HFFc6 (cell line): ENCODE measurements at places on chromosomes 16 and 17. TPM values are rescaled to one million over a fixed set of nuclear protein-coding genes. Genes with fewer than 3 reads are reported as not detected.
A peak's percentile ranks its signal among the peaks of the same experiment; 100 is the strongest.

Gene ALOXE3
- total RNA-seq: 0.18 to 0.30 TPM in 2 of 3 replicates, not detected in the other

Gene ARHGDIG
- total RNA-seq: not detected in 3 replicates

Gene DDX5
- 546 to 587 TPM (median 548 TPM) in 3 replicates for total RNA-seq

Gene IRF8
- not detected in 3 replicates for total RNA-seq

Gene SLC13A2
- not detected in 2 replicates for total RNA-seq

Gene RNF43
- total RNA-seq: not detected in 3 replicates

Gene C17orf78
- not detected in 3 replicates for total RNA-seq

Gene DCUN1D3
- 31.1 to 42.1 TPM (median 40.3 TPM) in 3 replicates for total RNA-seq

Gene RSL1D1
- 163 to 194 TPM (median 177 TPM) in 3 replicates for total RNA-seq

Gene KRT33B
- total RNA-seq: 0.60 to 2.5 TPM (median 1.7 TPM) in 3 replicates

- no peak for DNase-seq
Measured at GRCh38 chr16:75111514-75111940, 5.1 kb downstream of the LDHD start.

DNA sequence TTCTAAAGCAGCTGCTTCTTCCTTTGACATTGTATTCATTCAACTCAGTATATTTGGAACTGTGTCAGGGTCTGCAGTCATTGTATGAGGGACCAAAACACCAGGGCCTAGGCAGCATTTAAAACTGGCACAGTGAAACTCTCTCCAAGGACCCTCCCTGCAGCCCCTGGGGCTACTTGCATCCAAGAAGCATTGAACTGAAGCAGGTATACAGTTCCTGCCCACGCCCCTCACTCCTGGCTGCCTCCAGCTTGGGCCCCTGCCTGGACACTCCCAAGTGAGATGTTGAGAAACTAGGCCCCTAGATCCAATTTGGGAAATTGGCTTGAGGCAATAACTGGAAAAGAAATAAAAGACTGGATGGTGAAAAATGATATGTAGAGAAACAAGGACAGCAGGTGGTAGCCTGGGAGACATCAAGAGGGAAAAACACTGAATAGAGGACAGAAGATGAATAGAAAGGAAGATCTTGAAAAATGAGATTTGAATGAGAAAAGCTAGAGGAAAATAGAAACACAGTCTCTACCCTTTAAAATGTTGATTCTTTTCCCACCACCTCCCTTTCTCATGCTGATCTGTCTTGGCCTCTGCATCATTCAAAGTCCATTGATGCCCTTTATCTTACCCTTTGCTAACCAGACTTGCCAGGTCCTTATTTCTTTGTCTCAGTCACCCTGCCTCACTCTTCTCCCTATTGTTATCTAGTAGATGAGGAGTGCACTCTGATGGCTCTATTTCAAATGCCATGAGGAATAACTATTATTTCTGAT, 368.8 kb upstream of the CDH8 start:
- no peak for DNase-seq

GRCh38 chr17:65102788-65103187, 34.4 kb upstream of the RGS9 start:
- DNase-seq: no peak

DNA sequence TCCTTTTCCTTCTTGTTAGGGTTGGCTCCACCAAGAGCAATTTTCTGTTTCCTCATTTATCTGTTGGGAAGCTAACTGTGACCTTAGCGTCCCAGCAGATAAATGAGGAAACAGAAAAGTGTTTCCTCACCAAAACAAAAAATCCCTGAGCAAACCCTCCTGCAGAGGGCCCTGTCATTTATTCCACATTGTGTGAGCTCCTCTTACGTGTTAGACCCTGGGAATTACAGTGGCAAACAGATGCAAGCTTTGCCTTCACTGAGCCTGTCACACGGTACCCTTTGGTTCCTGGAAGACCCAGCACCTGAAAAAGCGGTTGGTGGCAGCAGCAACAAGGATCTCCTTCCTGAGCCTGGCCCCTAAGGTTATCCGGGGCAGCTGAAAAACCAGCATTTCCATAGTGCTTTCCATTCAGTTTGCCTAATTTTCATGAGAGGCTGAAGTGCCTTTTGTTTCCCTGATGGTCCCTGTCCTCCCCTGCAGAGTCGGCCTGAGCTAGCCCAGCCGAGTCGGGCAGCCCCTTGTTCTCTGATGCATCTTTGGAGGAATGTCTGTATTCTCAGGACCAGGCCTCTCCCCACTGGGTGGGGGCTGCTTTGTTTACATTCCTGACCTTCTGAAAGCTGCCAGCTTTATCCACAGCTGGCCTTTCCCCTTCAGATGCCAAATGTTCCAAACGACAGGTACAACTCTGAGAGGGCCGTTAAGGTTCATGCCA, 34.7 kb downstream of the YPEL2 start:
- no peak for DNase-seq

DNA sequence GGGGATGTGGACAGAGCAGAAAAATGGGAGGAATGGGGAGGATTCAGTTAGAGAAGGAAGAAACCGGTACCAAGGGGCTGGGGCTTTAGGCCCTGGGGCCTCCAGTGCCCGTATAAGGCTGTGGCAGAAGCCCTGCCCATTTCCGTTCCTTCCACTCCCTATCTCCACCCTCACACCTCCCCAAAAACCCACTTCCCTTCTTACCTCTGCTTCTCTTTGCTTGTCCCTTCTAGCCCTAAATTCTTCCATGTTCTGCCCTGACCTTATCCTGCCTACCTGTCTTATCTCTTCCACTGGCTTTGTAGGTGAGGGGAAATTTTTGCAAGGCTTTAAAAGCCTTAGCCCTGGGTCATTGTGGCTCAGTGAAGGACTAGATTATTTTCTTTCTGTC, 4.1 kb downstream of the RNF167 start:
- DNase-seq: no peak

DNA sequence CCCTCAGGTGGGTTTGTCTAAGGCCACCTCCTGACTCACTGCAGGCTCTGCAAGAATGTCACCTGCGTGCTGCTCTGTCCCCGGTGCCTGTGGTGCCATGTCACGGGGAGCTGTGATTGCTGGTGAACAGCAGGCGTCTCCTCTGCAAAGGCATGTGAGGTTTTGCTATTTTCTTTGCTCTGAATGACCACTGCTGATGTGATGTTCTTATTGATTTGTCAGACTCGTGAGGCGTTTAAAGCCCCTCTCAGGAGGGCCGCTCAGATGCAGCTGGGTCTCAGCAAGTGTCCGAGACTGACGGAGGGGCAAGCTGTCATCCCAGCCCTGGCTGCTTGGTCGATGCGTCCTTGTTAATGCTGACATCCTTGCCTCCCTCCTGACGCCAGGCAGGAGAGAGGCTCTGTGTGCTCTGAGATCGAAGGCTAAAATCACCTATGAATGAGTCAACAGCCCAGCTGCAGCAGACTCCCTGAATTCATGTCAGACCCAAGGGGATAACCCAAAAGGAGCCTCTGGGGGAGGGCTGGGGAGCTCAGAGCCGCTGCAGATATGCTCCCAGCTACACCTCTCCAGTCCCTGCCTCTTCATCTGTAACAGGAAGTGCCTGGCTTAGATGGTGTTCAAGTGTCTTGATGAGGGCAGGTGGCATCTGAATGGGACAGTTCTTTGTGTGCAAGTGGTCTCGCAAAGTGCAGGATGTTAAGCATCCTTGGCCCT, 11.8 kb upstream of the PEMT start:
- no peak for DNase-seq

DNA sequence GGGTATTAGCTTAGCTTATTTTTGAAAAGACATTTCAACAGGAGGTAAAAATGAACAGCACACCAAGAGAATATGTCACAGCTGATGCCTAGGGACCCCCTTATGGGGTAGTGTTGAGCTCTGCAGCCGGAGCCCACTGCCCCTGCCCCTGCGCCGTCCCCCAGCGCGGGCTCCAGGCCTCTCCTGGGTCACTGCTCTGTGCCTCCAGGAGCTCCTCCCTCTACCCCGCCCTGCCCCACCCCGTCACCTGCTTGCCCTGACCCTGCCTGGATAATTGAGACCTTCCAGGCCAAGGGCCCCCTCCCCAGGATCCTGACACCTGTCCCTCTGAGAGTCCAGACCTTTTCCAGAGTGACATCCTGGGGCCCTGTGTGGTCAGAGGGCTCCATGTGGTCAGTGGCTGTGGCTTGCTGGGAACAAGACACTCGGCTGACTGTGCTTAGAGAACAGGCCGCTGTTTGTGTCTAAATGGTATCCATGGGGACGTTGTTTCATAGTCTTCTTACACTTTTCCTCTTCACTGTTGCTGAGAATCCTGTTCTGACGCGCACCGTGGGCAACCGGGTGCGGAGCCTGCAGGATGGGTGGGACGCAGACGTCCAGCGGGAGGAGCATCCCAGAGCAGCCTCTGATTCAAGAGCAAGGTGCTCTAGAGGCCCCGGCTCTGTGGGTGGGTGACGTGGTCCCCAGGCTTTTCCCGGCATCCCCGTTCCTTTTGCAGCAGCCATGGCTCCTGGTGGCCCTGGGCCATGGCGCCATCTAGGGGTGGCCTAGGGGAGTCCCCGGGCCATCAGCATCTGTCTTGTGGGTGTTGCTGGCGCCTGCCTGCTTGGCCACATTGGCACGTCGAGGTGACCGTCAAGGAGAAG, 20.0 kb upstream of the WFIKKN1 start:
- DNase-seq: no peak

GRCh38 chr17:39527220-39527813, 66.0 kb downstream of the CDK12 start:
- no peak for DNase-seq

GRCh38 chr16:78675312-78675711, 575.9 kb downstream of the WWOX start:
- no peak for DNase-seq

- no peak for DNase-seq
Measured at GRCh38 chr16:22093996-22094395, 1.7 kb downstream of the VWA3A start.

DNA sequence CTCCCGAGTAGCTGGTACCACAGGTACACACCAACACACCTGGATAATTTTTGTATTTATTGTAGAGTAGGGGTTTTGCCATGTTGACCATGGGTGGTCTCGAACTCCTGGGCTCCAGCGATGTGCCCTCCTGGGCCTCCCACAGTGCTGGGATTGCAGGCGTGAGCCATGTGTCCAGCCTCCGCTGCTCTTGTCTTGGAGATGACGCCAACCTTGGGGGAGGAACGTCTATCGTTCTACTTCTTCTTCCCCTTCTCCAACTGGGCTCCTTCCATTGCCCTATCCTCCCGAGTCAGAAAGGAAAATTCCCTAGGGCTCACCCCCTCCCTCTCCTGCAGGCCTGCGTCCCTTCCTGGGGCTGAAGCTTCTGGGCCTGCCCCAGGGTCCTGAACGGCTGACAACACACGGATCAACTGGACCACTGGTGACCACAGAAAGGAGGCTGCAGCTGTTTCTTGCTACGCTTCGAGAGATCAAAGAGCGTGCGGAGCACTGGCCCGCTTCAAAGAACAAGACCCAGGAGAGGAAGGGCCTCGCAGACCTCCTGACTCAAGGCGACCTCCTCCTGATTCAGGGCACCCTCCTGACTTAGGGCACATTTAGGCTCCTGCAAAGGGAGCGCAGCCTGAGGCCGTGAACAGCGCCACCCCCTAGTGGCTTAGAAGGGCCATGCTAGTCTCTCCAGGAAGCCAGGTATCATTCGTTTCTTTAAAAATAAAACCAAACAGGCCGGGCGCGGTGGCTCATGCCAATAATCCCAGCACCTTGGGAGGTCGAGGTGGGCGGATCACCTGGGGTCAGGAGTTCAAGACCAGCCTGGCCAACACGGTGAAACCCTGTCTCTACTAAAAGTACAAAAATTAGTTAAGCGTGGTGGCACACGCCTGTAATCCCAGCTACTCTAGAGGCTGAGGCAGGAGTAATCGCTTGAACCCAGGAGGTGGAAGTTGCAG, 48.5 kb upstream of the HELZ start:
- DNase-seq: no peak

GRCh38 chr16:62585041-62585545, 548.9 kb upstream of the CDH8 start:
- no peak for DNase-seq

DNA sequence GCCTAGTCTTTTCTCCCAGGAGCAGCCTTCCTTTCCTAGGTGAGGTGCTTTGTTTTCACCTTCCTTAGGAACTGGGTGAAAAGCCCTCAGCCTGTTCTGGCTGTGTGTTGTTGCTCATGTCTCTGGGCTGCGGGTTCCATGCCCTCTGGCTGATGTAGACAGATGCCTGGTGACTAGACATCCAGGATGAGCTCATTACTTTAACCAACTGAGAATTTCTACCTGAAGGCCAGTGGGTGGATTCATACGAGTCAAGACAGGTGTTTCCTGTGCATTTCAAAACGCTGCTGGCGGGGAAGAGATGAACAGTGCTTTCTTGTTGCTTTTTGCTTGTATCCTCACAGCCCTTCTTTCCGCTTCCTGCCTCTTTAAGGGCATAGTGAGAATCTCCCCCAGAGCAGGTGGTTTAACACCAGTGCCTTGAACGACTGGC, 22.3 kb downstream of the SAP30BP start:
- DNase-seq: peak; percentile 63

DNA sequence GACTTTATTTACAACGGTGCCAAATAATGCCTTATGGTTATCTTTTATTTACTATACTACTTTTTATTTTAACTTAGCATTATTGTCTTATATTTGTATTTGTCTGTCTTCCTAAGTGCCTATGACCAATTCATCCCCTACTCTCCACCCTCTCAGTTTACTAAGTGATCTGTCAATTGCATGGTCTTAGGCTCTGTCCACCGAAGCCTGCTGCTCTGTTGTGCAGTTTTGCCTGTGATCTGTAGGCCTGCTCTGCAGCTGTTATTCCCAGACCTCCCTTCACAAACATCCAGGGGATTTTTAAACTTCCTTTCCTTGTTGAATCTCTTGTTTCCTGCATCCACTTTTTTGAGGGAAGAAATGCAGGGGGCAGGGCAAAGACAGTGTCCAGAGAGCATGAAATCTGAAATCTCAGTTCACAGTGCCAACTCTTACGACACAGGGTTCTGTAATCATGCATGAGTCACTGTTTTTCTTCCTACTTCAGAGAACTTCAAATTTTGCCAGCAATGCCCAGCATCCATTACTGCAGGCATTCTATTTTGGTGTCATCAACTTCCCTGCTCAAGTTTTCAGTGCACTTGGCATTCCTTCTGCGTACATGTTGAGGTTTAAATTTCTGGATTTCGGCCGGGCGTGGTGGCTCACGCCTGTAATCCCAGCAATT, 11.4 kb downstream of the SLFN5 start:
- peak; percentile 92 for DNase-seq

- no peak for DNase-seq
Measured at GRCh38 chr16:78982096-78982744, 618.3 kb downstream of the MAF start.

DNA sequence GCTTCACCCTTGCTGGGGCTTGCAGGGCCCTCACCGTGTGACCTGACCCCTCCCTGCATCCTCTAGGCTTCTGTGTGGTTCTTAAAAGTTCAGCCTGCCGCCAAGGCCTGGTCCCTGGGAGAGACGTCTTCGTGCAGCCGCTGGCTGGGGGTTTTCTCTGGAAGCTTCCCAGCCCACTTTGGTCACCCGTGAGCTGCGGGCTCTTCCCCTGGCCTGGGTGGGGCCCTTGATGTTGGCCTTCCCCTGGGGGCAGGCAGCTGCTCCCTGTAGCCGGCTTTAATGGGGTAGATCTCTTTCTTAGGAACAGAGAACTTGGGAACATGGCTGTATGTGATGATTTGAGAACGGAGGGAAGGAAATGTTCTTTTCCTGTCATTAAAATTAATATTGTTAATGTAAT, 32.7 kb downstream of the ZNF750 start:
- no peak for DNase-seq
